ENCODE measurements at places on chromosomes 4 and X.

- DNase-seq, result no peak
Measured at GRCh38 chr4:109913596-109914241, 1.0 kb downstream of the EGF start.

DNA sequence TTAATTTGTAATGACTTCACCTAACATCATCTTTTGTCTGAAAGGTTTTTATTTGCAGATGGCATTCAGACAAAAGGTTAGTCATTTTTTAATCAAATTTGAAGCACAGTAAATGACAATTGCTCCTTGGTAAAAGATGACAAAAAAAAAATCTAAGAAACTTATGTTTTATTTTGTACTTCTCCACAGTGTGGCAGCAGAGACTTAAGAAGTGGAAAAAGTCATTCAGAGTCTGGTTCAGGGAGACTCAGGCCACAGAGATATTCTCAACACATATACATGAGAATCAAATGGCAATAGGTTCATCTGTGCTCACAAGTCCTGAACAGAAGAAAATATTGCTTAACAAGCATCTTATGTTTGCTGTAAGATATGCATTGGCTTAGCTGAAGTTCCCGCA, 436.2 kb downstream of the KCNIP4 start:
- peak; percentile 12 for DNase-seq

DNA sequence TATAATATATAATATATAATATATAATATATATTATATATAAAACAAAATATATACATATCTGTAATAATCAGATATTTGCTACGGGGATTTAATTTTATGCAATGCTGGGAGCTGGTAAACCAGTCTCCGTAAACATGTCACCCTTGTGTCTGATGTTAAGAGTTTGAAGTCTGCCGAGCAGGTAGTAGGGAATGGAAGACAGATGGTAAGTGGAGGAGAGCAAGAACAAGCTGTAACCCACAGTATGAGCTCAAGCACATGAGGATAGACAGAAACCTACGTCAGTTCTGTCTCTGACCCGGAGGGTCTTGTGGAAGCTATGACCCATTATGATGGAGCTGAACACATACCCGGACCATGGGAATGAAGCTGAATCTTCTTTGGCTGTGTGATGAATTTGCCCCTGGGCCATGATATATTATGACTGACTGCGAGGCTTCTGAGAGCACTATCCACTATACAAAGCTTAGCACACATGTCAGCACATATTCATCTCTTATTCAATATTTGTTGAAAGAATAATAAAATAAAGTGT, 46.2 kb downstream of the TIGD2 start:
- DNase-seq, result no peak

- DNase-seq, result peak; percentile 64
Measured at GRCh38 chrX:119190831-119191230, 45.3 kb upstream of the PGRMC1 start.

GRCh38 chr4:140149846-140150635, 3.9 kb downstream of the MAML3 start:
- DNase-seq, result peak; percentile 47

- no peak for DNase-seq
Measured at GRCh38 chr4:83759611-83760010, 223.7 kb downstream of the GPAT3 start.

- no peak for DNase-seq
Measured at GRCh38 chrX:2228536-2228935, 272.2 kb downstream of the DHRSX start.

GRCh38 chr4:55087009-55087912, 38.1 kb downstream of the KDR start:
- DNase-seq, result peak; percentile 40

DNA sequence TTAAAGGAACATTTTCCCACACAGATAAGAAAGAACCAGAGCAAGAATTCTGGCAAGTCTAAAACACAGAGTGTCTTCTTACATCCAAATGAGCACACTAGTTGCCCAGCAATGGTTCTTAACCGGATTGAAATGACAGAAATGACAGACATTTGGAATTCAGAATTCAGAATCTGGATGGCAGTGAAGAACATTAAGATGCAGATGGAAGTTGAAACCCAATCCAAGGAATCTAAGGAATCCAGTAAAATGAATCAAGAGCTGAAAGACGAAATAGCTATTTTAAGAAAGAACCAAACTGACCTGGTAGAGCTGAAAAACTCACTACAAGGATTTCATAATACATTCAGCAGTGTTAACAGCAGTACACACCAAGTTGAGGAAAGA, 21.5 kb downstream of the ANAPC10 start:
- peak; percentile 49 for DNase-seq

DNA sequence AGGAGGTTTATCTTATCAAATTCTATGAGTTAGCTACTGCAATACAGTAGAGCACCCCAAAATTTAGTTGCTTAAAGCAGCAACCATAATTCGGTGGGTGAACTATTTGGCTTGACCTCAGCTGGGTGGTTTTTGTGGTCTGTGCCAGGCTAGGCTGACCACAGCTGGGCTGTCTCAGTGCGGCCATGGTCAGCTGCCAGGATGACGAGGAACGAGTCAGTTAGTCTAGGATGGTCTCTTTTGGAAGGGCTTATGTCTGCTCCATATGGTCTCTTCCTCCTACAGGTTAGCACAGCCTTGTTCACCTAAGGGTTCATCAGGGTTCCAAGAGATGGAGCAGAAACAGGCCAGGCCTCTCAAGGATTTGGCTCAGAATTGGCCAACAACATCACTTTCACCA, 210.4 kb downstream of the PALLD start:
- no peak for DNase-seq

DNA sequence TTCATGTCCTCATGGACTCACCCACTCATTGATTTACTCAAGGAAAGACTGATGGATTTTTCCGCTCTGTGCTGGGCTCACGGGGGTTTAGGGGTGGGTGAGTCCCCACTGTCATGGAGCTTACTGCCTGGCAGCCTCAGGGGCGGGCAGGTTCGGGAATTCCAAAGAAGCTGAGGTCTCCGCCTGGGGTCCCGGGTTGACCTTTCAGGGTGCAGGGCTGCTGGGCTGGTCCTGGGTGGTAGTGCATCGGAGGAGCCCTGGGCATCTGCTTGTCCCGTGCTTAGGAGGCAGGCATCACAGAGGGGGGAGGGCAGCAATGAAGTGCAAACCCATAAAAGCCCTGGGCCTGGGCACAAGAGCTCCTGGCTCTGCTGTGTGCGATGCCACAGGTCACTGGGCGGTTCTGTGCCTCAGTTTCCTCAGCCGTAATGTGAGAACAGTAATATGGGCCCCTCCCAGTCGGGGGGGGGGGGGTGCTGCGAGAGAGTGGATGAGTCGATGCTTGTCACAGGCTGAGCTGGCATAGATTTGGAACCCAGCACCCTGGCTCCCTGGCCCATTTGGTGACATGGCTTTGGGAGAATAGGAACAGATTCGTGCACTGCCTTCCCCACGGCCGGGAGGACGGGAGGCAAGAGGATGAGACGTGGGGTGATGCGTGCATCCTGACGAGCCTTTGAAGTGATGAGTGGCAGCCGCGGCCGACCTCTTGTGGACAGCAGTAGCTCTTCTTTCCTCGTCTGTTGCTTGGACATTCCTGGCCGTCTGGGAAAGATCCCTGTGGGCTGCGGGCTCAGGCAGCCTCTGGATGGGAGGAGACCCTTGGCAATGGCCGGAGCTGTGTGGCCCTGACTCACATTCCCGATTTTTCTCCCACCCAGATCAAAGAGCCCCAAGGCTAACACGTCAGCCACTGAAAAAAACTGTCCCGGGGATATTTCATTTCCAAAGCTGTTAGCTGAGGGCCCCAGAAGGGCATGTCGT, 42.0 kb downstream of the PSAPL1 start:
- peak; percentile 35 for DNase-seq

DNA sequence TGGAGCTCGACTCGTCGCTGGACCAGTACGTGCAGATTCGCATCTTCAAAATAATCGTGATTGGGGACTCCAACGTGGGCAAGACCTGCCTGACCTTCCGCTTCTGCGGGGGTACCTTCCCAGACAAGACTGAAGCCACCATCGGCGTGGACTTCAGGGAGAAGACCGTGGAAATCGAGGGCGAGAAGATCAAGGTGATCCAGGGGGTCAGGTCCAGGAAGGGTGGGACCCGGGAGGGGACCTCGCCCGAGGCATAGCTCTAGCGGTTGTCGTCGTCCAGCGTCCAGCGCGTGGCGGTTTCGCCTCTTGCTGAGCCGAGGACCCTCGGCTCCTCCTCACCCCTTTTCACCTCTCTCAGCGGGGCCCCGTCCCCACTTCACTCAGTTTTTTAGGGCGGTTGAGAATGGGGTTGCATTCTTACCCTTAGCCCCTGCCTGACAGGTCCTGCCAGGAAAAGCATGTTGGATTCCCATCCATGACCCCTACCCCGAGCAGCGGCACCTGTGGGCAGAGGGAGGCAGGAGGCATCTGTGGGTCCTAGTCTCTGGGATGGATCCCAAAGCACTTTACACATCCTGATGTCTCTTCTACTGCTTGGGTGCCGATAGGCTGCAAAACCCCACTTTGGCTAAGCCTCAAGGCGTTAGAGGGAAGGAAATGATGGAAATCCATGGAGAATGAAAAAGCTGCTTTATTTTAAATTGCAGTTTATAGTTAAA, 524 bp downstream of the RAB33A start:
- DNase-seq, result no peak

GRCh38 chr4:79516114-79516513, 108.1 kb upstream of the GK2 start:
- no peak for DNase-seq

DNA sequence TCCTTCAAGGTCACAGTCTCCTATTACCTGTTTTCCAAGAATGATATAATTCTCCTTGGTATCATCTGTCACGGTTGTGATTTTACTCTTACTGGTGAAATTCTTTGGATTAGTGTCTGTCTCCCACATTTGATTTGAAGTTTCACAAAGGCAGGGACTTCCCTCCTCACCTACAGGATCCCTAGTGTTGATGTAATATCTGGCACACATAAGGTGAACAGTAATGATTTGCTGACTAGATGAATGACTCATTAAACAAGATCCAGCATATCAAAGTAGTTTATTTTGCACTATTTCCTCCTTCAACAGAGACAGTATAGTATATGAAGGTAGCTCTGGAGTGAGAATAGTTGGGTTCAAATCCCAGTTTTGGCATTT, 135.3 kb upstream of the IL1RAPL2 start:
- no peak for DNase-seq

DNA sequence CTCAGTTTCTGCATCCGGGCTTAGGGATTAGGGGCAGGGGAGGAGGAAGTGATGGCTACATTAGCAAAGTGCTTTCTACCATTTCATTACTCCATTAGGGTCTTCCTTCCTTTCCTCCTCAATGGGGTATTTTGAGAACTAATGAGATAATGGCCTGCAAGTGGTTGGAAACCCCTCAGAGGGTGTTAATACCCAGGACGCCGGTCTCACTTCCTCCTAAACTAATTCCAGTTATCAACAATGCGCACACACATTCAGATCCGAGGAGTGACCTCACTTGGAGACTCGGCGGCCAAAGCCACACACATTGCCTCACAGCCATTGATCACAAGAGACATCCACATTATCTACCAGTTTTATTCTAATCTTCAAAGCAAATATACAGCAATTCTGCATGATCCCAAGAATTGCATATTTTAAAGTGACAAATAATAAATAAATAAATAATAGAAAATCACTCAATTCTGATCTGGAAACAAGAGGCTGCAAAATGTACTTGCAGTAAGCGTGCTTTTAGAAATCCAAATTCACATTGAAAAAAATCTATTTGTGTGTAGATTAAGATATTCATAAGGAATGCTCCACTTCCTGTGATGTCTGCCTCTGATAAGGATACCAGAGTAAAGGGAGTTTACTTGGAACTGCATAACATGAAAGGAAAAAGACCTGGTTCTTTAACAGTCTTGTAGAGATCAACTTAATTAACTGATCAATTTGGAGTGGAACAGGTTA, 329.1 kb downstream of the FBXW7 start:
- DNase-seq, result peak; percentile 6

GRCh38 chrX:139287155-139287924, 243.2 kb upstream of the F9 start:
- DNase-seq, result no peak

- DNase-seq, result peak; percentile 30
Measured at GRCh38 chr4:186957952-186958555, 234.4 kb upstream of the FAT1 start.

DNA sequence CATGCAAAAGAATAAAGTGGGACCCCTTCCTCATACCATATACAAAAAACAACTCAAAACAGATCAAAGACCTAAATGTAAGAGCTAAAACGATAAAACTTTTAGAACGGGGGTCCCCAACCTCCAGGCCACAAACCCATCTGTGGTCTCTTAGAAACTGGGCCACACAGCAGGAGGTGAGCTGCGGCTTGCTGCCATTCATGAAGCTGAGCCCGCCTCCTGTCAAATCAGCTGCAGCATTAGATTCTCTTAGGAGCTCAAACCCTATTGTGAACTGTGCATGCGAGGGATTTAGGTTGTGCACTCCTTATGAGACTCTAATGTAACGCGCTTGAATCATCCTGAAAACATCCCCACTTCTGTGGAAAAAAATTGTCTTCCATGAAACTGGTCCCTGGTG, 7.0 kb upstream of the GATA1 start:
- DNase-seq, result no peak

DNA sequence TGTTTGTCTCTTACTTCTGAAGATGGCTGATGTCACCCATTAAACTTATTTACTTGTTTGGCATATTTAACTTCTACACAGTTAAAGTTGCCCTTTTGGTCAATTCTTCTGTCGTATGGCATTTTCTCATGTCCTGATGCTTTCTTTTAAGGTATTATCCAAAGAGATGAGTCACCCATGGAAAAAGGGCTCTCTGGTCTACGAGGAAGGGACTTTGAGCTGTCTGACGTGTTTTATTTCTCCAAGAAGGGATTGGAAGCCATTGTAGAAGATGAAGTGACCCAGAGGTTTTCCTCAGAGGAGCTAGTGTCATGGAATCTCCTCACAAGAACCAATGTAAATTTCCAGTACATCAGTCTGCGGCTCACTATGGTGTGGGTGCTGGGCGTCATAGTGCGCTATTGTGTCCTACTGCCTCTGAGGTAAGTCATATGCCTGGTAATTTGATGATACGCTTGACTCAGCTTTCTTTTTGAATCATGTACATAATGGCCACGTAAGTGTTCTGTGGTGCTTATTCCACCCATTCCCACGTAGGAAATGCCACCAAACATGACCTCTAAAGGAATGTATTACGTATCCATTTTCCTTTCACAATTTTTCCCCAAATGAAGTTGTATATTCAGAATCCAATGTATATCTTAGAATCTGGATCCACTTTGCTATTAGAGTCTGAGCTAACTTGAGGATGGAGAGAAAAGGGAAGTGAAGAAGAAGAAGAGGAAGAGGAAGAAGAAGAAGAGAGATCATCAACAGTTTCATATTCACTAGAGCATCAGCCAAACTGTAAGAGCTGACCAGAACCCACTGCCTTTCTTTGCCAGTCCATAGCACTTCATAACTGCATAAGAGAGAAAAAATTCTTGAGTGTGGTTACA, 45.7 kb downstream of the GPAT3 start:
- no peak for DNase-seq

DNA sequence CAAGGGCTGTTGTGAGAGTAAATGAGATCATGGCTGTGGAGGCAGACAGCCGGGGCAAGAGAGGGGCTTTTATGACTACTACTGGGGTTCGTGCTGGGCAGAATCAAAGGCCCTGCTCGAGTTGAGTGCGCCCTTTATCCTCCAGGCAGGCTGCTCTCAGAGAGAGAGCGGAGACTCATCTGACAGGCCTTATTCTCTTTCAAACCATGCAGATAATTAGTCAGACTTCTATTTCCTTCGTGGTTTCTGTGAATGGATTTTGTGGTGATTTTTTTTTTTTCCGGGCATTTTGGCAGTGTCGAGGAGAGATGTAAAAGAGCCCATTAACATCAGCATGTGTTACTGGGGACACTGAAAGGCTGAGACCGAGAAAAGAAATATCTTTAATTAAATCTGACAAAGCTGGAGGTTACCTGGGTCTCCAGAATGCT, 73.6 kb downstream of the MED28 start:
- no peak for DNase-seq
